Suppressor macrophage treated with lipopolysaccharide for 1 hour (primary cell): ENCODE measurements at places on chromosomes 4 and X.

GRCh38 chr4:74793757-74794381 lies 454 bp downstream of the BTC start:
- no peak for DNase-seq

GRCh38 chr4:113587156-113587555 lies 174.4 kb downstream of the CAMK2D start:
- DNase-seq, result no peak

DNA sequence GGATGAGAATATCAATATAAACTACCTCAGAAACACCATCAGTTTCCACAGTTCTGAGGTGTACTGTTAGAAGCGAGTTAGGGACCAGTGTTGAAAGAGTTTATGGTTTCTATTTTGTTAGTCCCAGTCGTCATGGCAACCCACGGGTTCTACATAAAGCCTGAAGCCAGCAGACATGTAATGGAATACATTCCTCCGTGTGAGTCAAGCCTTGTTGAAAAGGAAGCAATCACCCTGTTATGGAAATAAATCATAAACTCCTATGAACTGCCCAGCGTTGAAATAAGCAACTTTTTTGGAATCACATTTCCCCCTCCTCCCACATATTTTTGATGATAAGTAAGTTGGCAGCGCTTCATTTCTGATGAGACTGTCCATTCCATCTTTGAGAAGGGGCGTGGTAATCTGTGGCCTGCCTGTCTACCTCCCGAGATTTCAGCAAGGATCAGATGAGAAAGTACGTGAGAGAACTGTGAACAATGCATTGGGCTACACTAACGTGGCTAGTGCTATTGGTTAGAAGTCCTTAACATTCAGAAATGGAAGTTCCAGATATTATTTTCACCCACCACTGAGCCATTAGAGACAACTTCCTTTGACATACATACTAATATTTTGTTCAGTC lies 40.4 kb upstream of the PDHA1 start:
- no peak for DNase-seq

DNA sequence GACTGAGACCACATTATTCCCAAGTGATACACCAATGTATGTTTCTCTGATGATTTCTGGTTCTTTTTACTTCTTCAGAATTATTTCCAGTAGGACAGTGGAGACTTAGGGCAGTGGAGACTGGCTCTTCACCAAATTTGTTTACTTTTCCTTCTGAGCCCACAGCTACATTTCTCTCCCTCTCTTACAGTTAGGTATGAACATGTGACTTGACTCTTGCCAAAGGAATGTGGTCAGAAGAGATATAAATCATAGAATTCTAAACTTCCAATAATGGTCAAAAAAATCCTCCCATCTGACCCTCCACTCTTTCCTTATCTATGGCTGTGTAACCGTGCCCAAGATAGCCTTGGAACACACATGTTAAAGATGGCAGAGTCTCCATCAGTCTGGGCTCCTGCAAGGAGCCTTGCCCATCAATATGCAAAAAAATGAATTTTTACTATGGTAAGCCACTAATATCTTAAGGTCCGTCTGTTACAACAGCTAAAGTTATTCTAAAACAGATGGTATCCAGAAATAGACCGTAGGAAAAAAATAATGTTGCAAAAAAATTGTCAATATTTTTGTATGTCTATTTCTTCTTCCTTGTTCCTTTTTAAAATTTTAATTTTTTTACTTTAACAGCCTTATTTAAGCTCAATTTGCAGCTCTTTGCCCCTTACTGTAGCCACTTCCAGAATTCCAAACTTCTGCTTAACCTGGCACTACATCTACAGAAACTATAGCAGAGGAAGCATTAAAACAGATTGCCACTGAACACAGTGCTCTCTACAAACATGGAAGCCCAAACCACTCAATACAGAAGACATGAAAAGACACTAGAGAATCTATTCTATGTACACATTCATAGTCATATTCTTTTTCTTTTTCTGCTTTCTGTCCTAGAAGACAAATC lies 260.7 kb downstream of the COL25A1 start:
- DNase-seq, result no peak

GRCh38 chr4:142579443-142579842 lies 266.7 kb downstream of the INPP4B start:
- DNase-seq, result no peak

DNA sequence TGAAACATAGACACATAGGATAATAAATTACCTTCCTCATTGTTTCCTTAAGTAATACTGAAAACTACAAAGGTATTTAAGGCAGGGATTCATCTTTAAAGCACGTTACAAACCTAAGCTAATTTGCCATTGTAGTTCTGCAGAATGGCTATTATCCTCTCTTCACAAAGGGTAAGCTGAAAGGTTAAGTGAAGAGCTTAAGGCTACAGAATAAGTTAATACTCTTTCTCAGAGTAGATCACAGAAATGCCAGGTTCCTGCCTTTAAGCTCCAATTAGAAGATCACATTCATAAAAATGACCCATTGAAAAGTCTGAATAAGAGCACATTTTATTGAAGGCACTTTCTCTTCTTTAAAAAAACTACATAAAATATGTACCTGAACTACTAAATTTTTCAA lies 42.1 kb upstream of the PRDM5 start:
- DNase-seq, result no peak
